ENCODE measurements at places on chromosomes 6 and 20.

GRCh38 chr6:140844167-140844566, 1288.6 kb upstream of the GJE1 start:
- no peaks in the 10 kb centered on the region for H3K36me3 ChIP-seq
- H3K4me3 ChIP-seq, result no peak overlapping the region
- H3K27ac ChIP-seq, result no peak overlapping the region
- no peaks in the 10 kb centered on the region for H3K4me1 ChIP-seq
- H3K27me3 ChIP-seq, result no peaks in the 10 kb centered on the region

GRCh38 chr6:75800708-75801505, 51.9 kb downstream of the MYO6 start:
- no peak overlapping the region for H3K4me3 ChIP-seq
- H3K4me1 ChIP-seq, result no peaks in the 10 kb centered on the region
- no peak for DNase-seq
- H3K27me3 ChIP-seq, result no peaks in the 10 kb centered on the region
- H3K36me3 ChIP-seq, result no peaks in the 10 kb centered on the region
- no peak overlapping the region for H3K27ac ChIP-seq

GRCh38 chr20:652615-653109, 338 bp downstream of the SRXN1 start:
- no peaks in the 10 kb centered on the region for H3K27me3 ChIP-seq
- peak overlapping the region; percentile 85 for H3K4me3 ChIP-seq
- peaks cover 37% of the 10 kb centered on the region for H3K36me3 ChIP-seq
- peaks cover 11% of the 10 kb centered on the region for H3K4me1 ChIP-seq
- DNase-seq, result no peak
- H3K27ac ChIP-seq, result peak overlapping the region; percentile 89

- no peak overlapping the region for H3K4me3 ChIP-seq
- no peaks in the 10 kb centered on the region for H3K4me1 ChIP-seq
- H3K27me3 ChIP-seq, result no peaks in the 10 kb centered on the region
- no peak overlapping the region for H3K27ac ChIP-seq
- no peak for DNase-seq
Measured at GRCh38 chr6:138631566-138631965, 132.3 kb upstream of the NHSL1 start.

DNA sequence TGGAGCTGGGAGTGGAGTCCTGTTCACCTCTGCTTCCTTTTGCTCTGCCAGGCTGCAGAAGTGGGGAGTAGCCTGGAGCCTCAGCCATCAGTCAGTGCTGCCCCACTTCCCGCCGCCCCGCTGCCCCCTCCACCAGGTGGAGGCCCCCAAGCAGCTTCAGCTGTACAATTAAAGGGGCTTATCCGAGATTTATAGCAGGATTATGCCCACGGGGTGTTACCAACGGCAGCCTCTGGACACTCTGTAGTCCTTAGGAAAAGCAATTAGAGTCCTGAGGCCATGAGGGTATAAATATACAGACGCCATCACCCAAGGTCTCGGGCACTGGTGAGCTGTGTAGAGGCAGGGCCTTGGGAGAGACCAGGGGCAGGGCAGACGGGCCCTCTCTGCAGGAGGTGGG, 55.4 kb downstream of the GRM4 start:
- no peak overlapping the region for H3K4me3 ChIP-seq
- no peak overlapping the region for H3K27ac ChIP-seq
- no peaks in the 10 kb centered on the region for H3K27me3 ChIP-seq
- no peaks in the 10 kb centered on the region for H3K4me1 ChIP-seq
- no peak for DNase-seq

GRCh38 chr20:37630166-37630565, 63.7 kb upstream of the CTNNBL1 start:
- H3K36me3 ChIP-seq, result no peaks in the 10 kb centered on the region
- no peak for DNase-seq
- H3K27ac ChIP-seq, result no peak overlapping the region
- H3K4me1 ChIP-seq, result no peaks in the 10 kb centered on the region
- H3K4me3 ChIP-seq, result no peak overlapping the region
- peaks cover 1% of the 10 kb centered on the region for H3K27me3 ChIP-seq

GRCh38 chr6:158278004-158278403, 34.3 kb upstream of the TULP4 start:
- H3K27me3 ChIP-seq, result no peaks in the 10 kb centered on the region
- no peak overlapping the region for H3K4me3 ChIP-seq
- no peak overlapping the region for H3K27ac ChIP-seq
- no peaks in the 10 kb centered on the region for H3K36me3 ChIP-seq
- DNase-seq, result no peak

DNA sequence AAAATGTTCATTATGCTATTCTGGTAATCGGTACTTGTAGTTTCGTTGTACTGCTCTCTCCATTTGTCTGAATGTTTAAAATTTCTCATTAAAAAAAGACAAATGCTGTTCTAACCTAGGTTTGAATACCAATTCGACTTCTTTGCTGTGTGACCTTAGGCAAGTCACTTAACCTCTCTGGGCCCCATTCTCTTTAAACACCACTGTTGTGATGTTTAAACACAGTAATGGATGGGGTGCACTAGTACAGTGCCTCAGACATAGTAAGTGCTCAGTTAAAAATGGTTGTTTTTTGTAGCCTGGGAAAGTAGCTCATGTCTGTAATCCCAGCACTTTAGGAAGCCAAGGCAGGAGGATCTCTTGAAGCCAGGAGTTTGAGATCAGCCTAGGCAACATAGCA, 138.5 kb downstream of the MRPL14 start:
- H3K4me1 ChIP-seq, result peaks cover 59% of the 10 kb centered on the region
- no peak overlapping the region for H3K4me3 ChIP-seq
- no peaks in the 10 kb centered on the region for H3K27me3 ChIP-seq
- H3K36me3 ChIP-seq, result no peaks in the 10 kb centered on the region

DNA sequence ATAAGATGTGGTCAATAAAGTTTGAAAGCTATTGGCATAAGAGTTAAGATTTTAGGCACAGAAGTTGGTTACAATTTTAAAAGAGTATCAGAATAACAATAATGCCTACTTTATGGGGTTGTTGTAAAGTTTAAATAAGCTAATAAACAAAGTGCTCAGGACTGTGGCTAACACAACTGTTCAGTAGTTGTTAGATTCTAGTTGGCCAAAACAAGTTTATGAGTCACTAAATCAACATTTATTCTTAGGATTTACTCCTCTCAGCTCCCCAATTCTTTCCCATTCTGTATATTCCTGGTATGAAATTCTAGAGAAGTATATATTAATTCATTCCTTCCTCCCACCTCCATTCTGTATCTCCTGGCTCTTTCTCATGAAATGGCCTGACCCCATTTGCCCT, 14.5 kb downstream of the RMND1 start:
- H3K27me3 ChIP-seq, result no peaks in the 10 kb centered on the region
- no peak for DNase-seq
- H3K36me3 ChIP-seq, result peaks cover 13% of the 10 kb centered on the region
- no peak overlapping the region for H3K27ac ChIP-seq

DNA sequence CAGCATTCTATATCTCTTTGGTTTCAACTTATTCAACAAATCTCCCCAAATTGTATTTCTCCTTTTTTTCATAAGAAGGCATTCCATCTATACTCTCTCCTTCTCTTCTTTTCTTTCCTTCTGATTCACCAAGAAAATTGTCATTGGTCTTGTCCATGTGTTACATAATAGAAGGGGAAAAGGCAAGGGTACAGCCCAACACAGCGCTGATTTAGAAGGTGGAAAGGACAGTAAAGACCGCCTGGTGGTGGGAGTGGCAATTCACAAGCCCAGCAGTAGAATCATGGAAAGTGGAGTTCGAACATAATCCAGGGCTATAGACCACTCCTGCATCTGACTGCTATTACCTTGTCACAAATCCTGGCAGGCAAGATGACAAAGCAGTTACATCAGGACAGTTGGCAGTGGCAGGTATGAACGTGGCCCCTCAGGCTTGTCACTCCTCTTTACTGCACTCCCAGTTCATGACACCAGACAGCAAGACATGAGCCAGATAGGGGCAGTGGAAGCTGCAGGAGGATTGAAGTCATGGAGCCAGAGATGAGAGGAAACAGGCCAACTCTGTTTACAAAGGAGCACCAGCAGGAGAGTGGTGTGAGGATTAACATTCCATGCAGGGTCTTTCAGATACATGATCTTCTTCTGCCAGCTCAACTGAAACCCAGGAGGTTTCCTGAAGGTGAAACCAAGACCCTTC, 2.1 kb upstream of the TNFAIP3 start:
- peaks cover 22% of the 10 kb centered on the region for H3K4me1 ChIP-seq
- no peaks in the 10 kb centered on the region for H3K36me3 ChIP-seq
- DNase-seq, result no peak
- no peaks in the 10 kb centered on the region for H3K27me3 ChIP-seq

DNA sequence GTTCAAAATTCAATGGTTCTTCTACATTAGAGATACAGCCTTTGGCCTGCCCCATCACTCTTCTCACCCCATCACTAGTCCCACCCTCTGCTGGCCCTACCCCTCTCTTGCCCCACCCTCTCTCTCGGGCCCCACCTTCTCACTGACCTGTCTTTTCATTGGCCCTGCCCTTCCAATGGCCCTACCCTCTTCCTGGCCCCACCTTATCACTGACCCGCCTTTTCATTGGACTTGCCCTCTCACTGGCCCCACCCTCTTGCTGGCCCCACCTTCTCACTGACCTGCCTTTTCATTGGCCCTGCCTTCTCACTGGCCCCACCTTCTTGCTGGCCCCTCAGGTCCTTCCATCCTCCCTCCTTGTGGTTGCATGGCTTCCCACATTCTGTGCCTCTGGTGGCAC, 107.2 kb upstream of the PLEKHG1 start:
- H3K4me3 ChIP-seq, result no peak overlapping the region
- H3K27me3 ChIP-seq, result no peaks in the 10 kb centered on the region
- no peak overlapping the region for H3K27ac ChIP-seq

GRCh38 chr20:6381887-6382286, 259.1 kb upstream of the FERMT1 start:
- H3K4me1 ChIP-seq, result no peaks in the 10 kb centered on the region
- no peak for DNase-seq
- H3K27ac ChIP-seq, result no peak overlapping the region
- H3K4me3 ChIP-seq, result no peak overlapping the region
- no peaks in the 10 kb centered on the region for H3K36me3 ChIP-seq
- H3K27me3 ChIP-seq, result no peaks in the 10 kb centered on the region

GRCh38 chr6:156747715-156748114, 29.5 kb upstream of the ARID1B start:
- no peaks in the 10 kb centered on the region for H3K36me3 ChIP-seq
- no peak overlapping the region for H3K27ac ChIP-seq
- H3K4me1 ChIP-seq, result no peaks in the 10 kb centered on the region
- H3K27me3 ChIP-seq, result no peaks in the 10 kb centered on the region
- no peak overlapping the region for H3K4me3 ChIP-seq

DNA sequence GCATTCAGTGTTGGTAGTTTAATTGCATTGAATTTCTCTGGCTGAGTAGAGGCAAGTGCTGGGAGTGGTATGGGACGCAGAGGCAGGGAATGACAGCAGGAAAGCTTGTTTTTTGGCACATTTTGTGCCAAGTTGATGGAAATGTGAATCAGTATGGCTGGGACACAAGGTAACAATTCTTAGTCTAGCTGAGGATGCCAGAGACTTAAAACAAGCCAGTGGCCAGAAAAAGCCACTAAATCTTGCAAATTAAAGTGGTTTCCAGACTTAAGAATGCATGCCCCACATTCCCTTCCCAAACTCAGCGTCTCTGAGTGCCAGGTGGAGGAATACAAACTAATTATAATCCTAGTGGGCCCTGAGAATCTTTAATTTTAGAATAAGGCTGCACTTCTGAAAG, 35.9 kb downstream of the PPARD start:
- H3K27me3 ChIP-seq, result no peaks in the 10 kb centered on the region
- no peak overlapping the region for H3K27ac ChIP-seq
- no peak overlapping the region for H3K4me3 ChIP-seq
- H3K4me1 ChIP-seq, result peaks cover 16% of the 10 kb centered on the region

- H3K36me3 ChIP-seq, result no peaks in the 10 kb centered on the region
- H3K4me3 ChIP-seq, result no peak overlapping the region
- no peaks in the 10 kb centered on the region for H3K4me1 ChIP-seq
- H3K27me3 ChIP-seq, result no peaks in the 10 kb centered on the region
Measured at GRCh38 chr20:51978070-51978501, 175.8 kb upstream of the SALL4 start.

- H3K36me3 ChIP-seq, result no peaks in the 10 kb centered on the region
- DNase-seq, result no peak
- no peaks in the 10 kb centered on the region for H3K27me3 ChIP-seq
- H3K4me1 ChIP-seq, result no peaks in the 10 kb centered on the region
- no peak overlapping the region for H3K27ac ChIP-seq
Measured at GRCh38 chr6:13117570-13117969, 210.8 kb downstream of the TBC1D7 start.

GRCh38 chr6:129448965-129449364, 261.0 kb downstream of the ARHGAP18 start:
- DNase-seq, result no peak
- no peak overlapping the region for H3K4me3 ChIP-seq
- H3K36me3 ChIP-seq, result peaks cover 12% of the 10 kb centered on the region

DNA sequence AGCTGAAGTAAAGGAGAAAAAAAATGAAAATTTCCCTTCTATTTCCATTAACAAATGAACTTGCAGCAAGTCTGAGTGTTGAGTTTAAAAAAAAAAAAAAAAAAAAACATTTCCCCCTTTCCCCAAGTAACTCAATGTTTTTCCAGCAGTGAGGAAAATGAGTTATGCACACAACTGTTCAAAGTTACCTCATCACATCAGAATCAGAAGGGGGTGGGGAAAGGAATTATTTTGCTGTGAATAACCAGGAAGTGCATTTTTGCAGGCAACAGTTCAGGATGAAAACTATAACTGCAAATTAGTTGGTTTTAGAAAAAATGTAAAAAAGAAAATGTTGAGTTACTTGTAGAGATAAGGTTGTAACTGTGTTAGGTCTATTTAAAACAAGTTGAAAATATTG, 568.9 kb upstream of the CITED2 start:
- no peak overlapping the region for H3K27ac ChIP-seq
- H3K4me1 ChIP-seq, result no peaks in the 10 kb centered on the region
- H3K27me3 ChIP-seq, result no peaks in the 10 kb centered on the region
- H3K4me3 ChIP-seq, result no peak overlapping the region
- DNase-seq, result no peak

- no peak overlapping the region for H3K4me3 ChIP-seq
- no peaks in the 10 kb centered on the region for H3K36me3 ChIP-seq
- no peaks in the 10 kb centered on the region for H3K27me3 ChIP-seq
- H3K27ac ChIP-seq, result no peak overlapping the region
- no peak for DNase-seq
- H3K4me1 ChIP-seq, result no peaks in the 10 kb centered on the region
Measured at GRCh38 chr6:121858986-121859385, 423.5 kb downstream of the GJA1 start.

DNA sequence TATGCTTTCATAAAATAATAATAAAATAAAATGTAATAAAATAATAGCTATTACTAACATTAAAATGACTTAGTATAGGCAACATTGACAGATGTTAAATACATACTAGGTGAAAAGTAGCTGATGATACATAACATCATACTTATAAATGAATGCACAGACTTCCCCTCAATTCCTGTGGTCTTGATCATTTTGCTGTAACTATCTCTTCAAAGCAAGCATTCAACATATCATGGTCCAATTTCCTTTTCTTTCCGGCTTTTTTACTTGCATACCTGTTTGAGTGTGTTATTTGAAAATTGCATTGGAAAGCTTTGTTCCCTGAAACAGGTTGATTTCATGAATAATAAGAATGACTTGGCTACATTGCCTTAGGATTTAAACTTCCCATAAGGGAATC, 309.3 kb downstream of the HDGFL1 start:
- H3K27ac ChIP-seq, result no peak overlapping the region
- no peaks in the 10 kb centered on the region for H3K27me3 ChIP-seq
- peaks cover 21% of the 10 kb centered on the region for H3K4me1 ChIP-seq
- no peaks in the 10 kb centered on the region for H3K36me3 ChIP-seq

All from psoas muscle (tissue), 8 donors.